ENCODE measurements at places on chromosomes 7 and 10. TPM values are rescaled to one million over a fixed set of nuclear protein-coding genes. Genes with fewer than 3 reads are reported as not detected.

NEUROD6 gene
- 0.30 TPM for total RNA-seq

CYP2C19 gene
- total RNA-seq: 0.69 TPM

DAGLB gene
- total RNA-seq: 12.6 TPM

DNA sequence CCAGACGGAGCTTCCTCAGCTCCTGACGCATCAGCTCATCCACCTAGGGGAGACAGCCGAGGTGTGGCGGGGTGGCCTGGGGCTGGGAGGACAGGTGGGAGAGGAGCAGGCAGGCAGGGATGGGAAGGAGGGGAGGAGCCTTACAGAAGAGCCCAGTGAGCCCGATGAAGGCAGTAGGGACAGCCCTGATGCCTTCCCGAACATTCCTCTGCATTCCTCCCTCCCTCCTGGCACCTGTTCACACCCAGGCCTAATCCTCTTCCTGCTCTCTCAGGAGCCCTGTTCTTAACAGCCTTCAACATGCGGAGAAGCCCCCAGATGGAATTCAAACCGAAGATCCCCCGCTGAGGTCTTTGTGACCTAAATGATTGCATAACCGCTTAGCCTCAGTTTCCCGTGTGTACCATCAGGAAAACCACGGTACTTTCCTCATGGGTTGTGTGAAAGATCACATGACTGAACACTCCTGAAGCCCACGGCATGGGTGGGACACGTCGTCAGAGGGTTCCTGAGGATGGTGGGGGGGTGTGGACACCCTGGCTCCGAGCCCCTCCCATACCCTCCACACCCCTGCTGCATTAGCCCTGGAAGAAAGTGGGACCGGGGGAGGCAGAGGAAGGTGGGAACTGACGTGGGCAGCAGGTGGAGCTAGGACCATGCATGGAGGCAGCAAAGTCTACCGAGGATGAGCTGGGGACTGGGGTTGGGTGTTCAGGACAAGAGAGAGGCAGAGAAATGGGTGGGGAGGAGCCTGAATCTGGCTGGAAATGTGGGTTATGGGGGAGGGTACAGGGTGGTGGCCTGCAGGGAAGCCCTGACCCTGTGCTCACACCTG, 8.8 kb upstream of the ASB10 start:
- DNase-seq: no peak

- no peak for DNase-seq
Observed at GRCh38 chr10:986137-986825, 2.0 kb upstream of the GTPBP4 start.

GRCh38 chr7:148941598-148942275, 57.6 kb upstream of the EZH2 start:
- DNase-seq: peak; percentile 94

- DNase-seq: peak; percentile 87
Observed at GRCh38 chr10:99292159-99292558, 37.0 kb upstream of the CNNM1 start.

GRCh38 chr7:35375516-35375915, 121.6 kb upstream of the TBX20 start:
- DNase-seq: no peak

DNA sequence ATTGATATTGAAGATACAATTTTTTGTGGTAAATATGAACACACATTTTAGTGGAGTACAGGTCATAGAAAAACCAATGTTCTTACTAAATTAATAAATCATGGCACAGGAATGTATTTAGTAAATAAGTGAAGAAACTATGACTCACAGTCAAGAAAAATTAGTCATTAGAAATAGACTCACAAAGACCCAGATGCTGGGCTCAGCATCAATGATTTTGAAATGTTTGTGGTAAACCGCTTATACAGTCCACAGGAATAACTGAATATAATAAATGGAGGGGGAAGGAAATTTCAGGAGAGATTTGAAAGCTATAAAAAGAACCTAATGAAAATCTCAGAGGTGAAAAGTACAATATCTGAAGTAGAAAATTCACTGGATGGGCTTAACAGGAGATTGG, 138.3 kb upstream of the ADCY1 start:
- peak; percentile 58 for DNase-seq

- DNase-seq: no peak
Observed at GRCh38 chr10:125151553-125152449, 8.6 kb downstream of the CTBP2 start.

DNA sequence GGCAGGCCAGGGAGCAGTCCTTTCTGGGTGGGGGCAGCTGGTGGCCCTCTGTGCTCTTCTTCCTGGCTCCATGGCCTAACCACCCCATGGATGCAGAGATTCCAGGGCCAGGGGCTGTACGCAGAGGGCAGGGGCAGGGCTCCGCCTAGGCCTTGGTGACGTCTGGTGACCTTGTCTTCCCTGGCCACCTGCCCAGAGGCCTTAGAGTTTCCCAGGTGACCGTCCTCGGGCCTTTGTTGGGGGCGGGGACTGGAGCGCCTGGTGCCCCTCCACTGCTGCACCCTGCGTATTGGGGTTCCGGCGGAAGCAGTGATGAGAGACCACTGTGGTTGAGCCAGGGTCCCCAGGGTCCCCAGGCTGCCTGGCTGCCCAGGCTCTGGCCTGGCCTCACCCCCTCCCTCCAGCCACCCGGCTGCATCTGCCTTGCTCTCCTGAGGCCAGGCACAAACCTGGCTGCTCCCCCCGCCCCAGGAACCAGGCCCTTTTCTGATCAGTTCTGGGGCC, 10.3 kb downstream of the PWWP2B start:
- DNase-seq: no peak

All from skin of body (tissue), 3 donors.